HFF-Myc (cell line): ENCODE measurements at places on chromosomes 4 and X.

DNA sequence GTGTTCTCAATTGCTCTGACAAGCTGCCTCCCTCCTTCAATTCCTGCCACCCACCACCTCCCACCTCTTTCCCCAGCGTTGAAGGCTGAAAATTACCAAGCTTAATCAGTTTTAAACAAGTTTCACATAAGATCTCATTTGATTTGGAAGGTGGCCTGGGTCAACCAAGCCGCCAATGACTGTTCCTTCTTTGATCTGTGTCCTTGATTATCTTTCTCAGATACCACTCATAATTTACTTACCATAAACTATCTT lies 211.4 kb downstream of the SLIT2 start:
- DNase-seq: no peak

GRCh38 chr4:70895811-70896491 lies 6.2 kb upstream of the MOB1B start:
- no peak for DNase-seq

- no peak for DNase-seq
Measured at GRCh38 chr4:55218041-55218440, 92.6 kb upstream of the KDR start.

- DNase-seq: no peak
Measured at GRCh38 chr4:30862196-30862595, 142.0 kb downstream of the PCDH7 start.

- DNase-seq: no peak
Measured at GRCh38 chr4:25019501-25019900, 11.2 kb downstream of the LGI2 start.

GRCh38 chr4:42906341-42906740 lies 13.8 kb downstream of the GRXCR1 start:
- no peak for DNase-seq

- no peak for DNase-seq
Measured at GRCh38 chrX:155966876-155967275, 30.6 kb upstream of the IL9R start.

DNA sequence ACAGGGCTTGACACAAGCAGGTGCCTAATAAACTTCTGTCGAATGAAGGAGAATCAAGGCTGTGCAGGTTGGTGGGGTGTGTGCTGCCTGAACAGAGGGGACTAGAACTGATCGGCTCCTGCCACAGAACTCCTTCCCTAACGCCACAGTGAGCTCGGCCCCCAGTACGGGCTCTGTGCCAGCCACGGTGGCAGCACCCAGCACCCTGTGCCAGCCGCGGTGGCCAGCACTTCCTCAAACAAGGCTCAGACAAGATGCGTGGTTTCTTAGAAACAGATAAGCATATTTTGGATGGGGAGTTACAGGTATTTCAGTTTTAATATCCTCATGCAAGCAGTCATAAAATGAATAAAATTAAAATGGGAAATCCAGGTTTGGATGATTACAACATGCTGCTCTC lies 26.0 kb upstream of the C4orf50 start:
- no peak for DNase-seq

DNA sequence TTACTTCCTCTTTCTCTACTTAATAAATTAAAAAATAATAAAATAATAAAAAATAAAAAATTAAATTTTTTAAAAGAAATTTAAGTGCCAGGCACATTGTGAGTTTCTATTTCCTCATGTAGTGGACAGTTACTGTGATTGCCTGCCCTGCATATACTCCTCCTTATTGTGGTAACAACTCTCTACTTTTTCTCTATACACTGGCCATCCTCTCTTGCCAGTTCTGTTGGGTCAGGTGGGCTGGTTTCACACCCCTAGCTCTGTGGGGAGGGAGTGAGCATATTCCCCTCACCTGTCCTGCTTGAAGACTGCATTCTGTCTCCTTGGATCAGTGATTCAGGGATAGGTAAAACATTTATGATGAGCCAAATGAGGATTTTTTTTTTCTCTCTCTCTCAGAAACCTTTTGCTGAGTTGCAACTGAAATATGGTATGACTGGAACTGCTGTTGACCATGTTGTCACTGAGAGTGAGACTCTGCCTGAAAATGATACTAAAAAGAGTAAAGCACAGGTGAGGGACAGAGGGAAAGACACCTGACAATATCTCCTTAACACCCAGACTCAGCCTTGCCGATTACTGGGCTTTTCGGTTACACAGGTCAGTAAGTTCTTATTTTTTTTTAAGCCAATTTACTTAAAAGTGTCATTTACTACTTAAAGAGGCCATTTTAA lies 37.2 kb downstream of the CXXC4 start:
- DNase-seq: no peak

- no peak for DNase-seq
Measured at GRCh38 chrX:155995321-155995875, 2.1 kb upstream of the IL9R start.

DNA sequence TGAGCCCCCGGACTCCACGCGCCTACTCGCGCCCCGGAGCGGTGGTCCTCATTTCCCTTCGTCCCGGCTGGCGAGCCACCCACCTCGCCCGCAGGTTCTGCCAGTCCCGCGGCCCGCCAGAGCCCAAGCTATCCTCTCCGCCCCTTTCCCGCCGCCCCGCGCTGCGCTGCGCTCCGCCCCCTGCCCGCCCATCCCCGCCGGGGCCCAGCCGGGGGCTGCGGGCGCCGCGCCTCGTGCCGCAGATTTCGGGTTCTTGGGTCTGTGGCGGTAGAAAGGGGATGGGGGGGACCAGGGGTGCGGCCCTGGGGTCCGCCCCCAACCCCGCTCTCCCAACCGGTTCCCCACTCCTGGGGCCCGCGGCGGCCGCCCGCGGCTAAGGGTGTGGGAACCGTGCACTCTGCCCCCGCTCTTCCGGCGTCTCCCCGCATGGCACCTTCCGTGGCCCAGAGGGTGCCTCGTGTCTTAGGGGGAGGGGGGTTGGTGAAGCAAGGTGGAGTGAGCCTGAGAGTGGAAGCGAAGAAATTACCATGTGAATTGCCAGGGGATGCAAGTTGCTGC lies 650.8 kb upstream of the DIPK2B start:
- DNase-seq: no peak

GRCh38 chrX:40773809-40774208 lies 38.5 kb upstream of the MED14 start:
- peak; percentile 19 for DNase-seq

- DNase-seq: no peak
Measured at GRCh38 chr4:159237975-159238374, 135.1 kb downstream of the RAPGEF2 start.

- DNase-seq: no peak
Measured at GRCh38 chr4:26058537-26058936, 144.5 kb downstream of the SMIM20 start.

- DNase-seq: no peak
Measured at GRCh38 chrX:106415276-106415895, 196.4 kb upstream of the RADX start.

DNA sequence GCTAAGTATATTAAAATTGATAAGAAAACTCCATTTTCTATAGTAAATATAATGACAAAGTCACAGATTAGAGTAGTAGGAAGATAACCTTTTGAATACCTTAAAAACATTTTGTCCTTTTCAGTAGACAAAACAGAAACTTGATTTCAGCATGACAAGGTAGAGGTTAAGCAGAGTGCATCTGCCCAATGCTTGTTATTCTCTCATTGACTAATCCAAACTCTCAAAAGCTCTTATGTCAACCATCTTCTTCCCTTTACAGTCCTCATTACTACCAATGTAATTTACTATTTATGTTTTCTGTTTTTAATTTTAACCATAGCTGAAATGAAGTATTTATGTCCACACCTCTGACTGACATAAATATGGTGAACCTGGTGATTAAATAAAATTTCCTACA lies 11.1 kb downstream of the NIPAL1 start:
- DNase-seq: no peak

DNA sequence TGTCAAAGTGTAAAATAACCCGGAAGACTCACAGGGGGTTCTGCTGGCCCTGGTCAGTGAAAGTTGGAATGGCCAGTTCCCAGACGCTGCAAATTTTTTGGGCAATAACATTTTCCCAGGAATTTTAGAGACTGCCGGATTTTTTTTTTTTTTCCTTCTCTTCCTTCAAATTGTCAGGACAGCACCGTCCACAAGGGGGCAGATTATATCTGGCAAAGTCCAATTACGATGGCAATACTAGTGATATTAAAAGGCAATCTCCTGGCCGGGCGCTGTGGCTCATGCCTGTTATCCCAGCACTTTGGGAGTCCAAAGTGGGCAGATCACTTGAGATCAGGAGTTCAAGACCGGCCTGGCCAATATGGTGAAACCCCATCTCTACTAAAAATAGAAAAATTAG lies 20.5 kb downstream of the SLC25A5 start:
- no peak for DNase-seq

- DNase-seq: no peak
Measured at GRCh38 chr4:81786766-81787165, 315.1 kb upstream of the RASGEF1B start.

DNA sequence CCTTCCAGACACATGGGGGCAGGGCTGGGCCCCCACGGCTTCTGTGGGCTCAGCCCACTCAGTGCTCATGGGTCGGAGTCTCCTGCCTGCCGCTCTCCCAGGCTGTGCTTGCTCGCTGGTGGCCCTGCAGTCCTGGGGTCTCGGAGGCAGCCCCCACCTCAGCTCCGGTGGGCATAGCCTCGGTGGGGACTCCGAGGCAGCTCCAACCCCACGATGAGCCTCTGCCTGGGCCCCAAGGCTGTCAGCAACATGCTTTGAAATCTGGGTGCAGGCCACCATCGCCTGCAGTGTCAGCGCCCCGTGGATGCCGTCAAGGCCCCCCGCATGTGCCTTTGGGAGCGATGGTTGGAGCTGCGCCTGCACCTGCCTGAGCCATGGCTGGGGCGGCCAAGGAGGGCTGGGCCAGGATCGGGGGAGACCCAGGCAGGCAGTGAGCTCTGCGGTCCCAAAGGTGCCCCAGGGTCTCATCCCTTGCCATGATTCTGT lies 30.2 kb upstream of the SPON2 start:
- DNase-seq: no peak

DNA sequence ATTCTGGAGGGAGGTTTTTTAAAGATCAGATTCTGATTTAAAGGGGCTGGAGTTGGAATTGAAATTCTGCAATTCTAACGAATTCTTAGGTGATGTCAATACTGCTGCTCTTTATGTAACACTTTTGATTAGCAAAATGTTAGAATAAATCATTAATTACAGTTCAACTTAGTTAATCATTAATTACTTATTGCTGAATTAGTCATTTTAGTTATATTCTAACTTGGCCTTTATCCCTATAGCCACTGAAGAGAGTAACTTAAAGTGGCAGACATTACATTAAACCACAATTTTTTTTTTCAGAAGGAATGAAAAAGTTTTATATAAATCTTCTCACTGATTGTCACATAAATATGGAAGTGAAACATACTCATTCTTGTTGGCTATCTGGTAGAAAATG lies 206.6 kb upstream of the ITM2A start:
- no peak for DNase-seq

GRCh38 chrX:42246814-42247213 lies 323.5 kb upstream of the CASK start:
- DNase-seq: no peak

DNA sequence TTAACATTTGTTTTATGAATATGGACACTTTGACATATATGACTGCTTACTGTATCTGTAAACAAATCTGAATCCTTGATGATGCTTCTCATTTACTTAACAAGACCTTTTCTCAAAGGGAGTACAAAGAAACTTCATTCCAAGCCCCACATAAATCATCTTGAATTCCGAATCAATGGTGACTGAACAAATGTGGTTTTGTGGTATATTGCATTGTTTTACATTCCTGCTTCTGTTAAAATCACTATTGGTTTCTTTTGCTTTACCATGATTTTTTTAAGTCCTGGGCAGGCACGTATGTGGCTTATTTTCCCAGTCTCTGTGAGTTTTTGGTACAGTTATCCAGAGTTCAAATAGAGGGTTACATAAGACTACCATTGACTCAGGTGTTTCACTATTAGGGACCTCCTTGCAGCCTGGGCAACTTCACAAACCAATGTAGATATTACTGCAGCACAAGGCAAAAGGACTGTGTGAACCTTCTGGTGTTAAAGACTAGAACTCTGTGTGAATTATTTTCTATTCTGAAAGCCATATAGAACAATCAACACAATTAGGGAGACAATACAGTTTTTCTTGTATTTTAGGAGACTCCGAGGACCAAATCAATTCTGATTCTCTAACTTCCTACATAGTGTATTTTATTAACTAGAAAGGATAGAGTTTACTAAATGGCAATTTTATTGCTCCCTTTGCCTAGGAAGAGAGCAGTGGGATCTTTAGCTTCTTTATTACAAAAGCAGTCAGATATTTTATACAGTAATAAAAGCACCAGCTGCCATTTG lies 196.4 kb downstream of the GALNTL6 start:
- DNase-seq: no peak

GRCh38 chrX:65987811-65988210 lies 52.1 kb downstream of the VSIG4 start:
- DNase-seq: no peak

DNA sequence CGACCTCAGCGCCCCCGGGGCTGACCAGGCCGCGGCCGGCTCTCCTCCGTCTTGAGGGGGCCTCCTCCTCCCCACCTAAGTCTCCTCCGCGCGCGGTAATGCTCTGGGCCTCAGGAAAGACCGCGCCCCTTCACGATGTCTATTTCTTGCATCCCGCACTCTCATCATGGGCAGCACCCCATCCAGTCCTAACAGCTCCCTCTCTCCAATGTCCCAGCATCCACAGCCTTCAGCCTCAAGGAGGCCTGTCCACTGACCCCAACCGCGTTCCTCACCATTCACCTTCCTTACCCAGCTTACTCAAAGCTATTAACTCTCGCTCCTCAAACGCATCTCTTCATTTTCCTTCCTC lies 77.5 kb downstream of the MAGED4 start:
- DNase-seq: no peak

GRCh38 chr4:2515830-2516550 lies 20.5 kb upstream of the FAM193A start:
- no peak for DNase-seq

DNA sequence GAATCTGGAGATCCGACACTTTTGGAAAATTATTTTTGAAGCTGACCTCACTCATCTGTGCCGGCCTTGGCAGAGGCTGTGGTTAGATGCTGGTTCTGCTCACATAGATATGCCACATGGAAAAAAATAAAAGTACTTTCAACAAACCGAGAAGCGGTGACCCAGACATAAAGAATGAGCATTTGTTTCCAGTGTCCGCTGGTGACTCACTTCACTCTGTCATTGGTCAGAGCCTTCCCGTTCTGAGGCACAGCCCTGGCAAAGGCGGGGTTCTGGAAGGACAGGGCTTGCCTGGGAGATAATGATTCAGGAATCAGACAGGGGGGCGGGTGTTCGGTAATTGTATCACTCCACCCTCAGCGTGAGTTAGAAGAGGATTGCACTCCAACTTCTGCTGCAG lies 172.4 kb upstream of the MXRA5 start:
- no peak for DNase-seq

GRCh38 chr4:182904211-182904761 lies 12.9 kb downstream of the DCTD start:
- no peak for DNase-seq

GRCh38 chr4:182575225-182575624 lies 332.0 kb downstream of the TENM3 start:
- DNase-seq: no peak

DNA sequence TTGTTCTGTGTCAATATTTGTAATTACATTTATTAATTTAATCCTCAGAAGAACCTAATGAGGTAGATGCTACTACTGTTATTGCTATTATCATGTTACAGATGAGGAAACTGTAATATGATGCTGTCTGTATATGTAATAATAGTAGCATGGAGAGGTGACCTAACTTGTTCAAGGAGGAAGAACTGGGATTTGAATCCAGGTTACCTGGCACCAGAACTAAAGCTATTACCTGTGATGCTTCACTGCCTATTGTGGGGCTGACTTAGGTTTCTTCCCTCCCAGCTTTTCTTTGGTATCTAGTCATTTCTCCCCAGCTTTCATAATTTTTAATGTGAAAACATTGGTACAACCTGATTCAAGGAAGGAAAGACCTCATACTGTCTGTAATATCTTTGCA lies 43.6 kb downstream of the RAPGEF2 start:
- no peak for DNase-seq
